IMR-90 (cell line): ENCODE measurements at places on chromosomes 11 and 22. TPM values are rescaled to one million over a fixed set of nuclear protein-coding genes. Genes with fewer than 3 reads are reported as not detected.

GRCh38 chr11:57546869-57547475 is 9.6 kb downstream of the SMTNL1 start:
- peak; percentile 72 for DNase-seq
- H3K4me1 ChIP-seq, result no peaks in the 10 kb centered on the region
- no peak overlapping the region for H3K27ac ChIP-seq
- peaks cover 22% of the 10 kb centered on the region for H3K36me3 ChIP-seq
- H3K4me3 ChIP-seq, result no peak overlapping the region
- peaks cover 11% of the 10 kb centered on the region for H3K27me3 ChIP-seq

Gene CEP126
- 0.72 and 1.1 TPM in 2 replicates for total RNA-seq

- no peak overlapping the region for H3K27ac ChIP-seq
- DNase-seq, result no peak
- no peaks in the 10 kb centered on the region; the same call in 1 of the 2 replicates for H3K4me1 ChIP-seq
- H3K36me3 ChIP-seq, result no peaks in the 10 kb centered on the region
- H3K4me3 ChIP-seq, result no peak overlapping the region
- H3K27me3 ChIP-seq, result peaks cover 86% of the 10 kb centered on the region
These were observed 4.0 kb upstream of the SCN4B start for GRCh38 chr11:118156531-118157185.

DNA sequence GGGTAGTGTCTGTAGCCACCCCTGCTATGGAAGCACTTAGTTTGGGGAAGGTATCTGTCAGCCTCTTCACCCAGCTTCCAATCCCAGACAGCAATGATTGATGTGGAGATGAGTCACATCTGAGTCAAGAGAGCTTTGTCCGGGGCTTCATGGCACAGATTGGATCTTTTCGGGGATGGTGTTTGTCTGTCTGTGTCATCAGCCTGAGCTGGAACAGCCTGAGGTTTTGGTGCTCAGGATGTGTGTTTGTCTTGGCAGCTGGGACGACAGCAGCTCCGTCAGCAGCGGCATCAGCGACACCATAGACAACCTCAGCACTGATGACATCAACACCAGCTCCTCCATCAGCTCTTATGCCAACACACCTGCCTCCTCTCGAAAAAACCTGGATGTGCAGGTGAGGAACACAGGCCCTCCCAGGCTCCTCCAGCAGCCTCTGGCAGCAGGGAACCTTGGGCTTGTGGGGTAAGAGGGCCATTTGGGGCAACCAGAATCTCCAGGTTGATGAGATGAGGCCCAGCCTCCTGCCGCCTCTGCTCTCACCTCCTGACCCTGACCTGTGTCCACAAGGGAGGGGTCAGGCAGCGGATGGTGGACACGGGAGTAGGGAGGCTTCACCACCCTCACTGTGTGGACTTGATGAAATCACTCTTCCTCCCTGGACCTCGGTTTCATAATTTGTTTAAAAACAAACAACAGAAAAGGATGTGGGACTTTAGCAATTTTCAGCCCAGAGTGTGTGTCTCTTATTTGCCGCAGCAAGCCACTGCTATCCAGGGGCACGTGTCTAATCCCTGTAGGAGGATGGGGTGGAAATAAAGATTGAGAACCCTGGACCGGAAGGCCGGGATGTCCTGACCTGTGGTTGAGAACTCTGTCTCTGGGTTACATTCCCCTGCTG is 124.3 kb downstream of the DBX1 start:
- peaks cover 24% of the 10 kb centered on the region for H3K4me1 ChIP-seq
- peaks cover 5% of the 10 kb centered on the region for H3K36me3 ChIP-seq
- H3K27ac ChIP-seq, result no peak overlapping the region
- peak; percentile 99 for DNase-seq
- H3K4me3 ChIP-seq, result no peak overlapping the region

GRCh38 chr11:72446929-72447769 is 12.8 kb upstream of the CLPB start:
- no peak overlapping the region for H3K27ac ChIP-seq
- no peak overlapping the region for H3K4me3 ChIP-seq
- DNase-seq, result peak; percentile 69
- H3K27me3 ChIP-seq, result peaks cover 27% of the 10 kb centered on the region
- no peaks in the 10 kb centered on the region for H3K36me3 ChIP-seq

DNA sequence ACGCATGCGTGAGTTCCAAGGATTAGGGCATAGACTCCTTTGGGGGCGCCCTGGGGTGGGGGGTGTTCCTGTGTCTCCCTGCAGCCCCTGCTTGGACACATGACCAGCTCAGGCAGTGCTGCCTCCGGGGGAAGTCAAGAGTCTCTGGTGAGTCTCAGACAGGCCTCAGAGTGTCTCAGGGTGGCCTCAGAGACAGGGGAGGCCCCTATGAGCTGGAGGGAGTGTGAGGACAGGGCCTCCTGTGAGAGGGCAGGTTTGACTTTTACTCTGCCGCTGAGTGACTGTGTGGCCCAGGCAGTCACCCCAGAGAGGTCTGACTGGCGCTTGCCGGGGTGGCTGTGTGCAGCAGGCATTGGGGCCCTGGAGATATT is 41.2 kb upstream of the KCNQ1OT1 start:
- H3K27me3 ChIP-seq, result no peaks in the 10 kb centered on the region; the same call in 1 of the 2 replicates
- DNase-seq, result no peak
- H3K36me3 ChIP-seq, result no peaks in the 10 kb centered on the region
- H3K4me3 ChIP-seq, result no peak overlapping the region
- peaks cover 19% of the 10 kb centered on the region for H3K4me1 ChIP-seq

GRCh38 chr11:60840470-60841430 is 1.2 kb upstream of the CCDC86 start:
- DNase-seq, result peak; percentile 94
- peaks cover 25% of the 10 kb centered on the region for H3K4me1 ChIP-seq
- H3K27ac ChIP-seq, result peak overlapping the region; percentile 64
- H3K4me3 ChIP-seq, result no peak overlapping the region
- peaks cover 2% of the 10 kb centered on the region for H3K36me3 ChIP-seq
- H3K27me3 ChIP-seq, result peaks cover 10% of the 10 kb centered on the region

Gene PTGDR2
- total RNA-seq, result under 0.01 TPM in 2 replicates

GRCh38 chr22:22431271-22432220 is 77.0 kb downstream of the ZNF280B start:
- DNase-seq, result peak; percentile 34
- H3K27me3 ChIP-seq, result peaks cover 11% of the 10 kb centered on the region
- H3K4me3 ChIP-seq, result no peak overlapping the region

Gene OR5P2
- total RNA-seq, result 0.28 TPM in 1 of 2 replicates, not detected in the other

GRCh38 chr11:44673688-44674087 is 53.1 kb upstream of the TSPAN18 start:
- no peaks in the 10 kb centered on the region for H3K36me3 ChIP-seq
- DNase-seq, result no peak
- H3K27me3 ChIP-seq, result peaks cover 18% of the 10 kb centered on the region
- no peak overlapping the region for H3K4me3 ChIP-seq
- no peaks in the 10 kb centered on the region for H3K4me1 ChIP-seq

Gene NNMT
- total RNA-seq, result 74.7 and 108 TPM in 2 replicates

Gene OR5W2
- not detected in 2 replicates for total RNA-seq

DNA sequence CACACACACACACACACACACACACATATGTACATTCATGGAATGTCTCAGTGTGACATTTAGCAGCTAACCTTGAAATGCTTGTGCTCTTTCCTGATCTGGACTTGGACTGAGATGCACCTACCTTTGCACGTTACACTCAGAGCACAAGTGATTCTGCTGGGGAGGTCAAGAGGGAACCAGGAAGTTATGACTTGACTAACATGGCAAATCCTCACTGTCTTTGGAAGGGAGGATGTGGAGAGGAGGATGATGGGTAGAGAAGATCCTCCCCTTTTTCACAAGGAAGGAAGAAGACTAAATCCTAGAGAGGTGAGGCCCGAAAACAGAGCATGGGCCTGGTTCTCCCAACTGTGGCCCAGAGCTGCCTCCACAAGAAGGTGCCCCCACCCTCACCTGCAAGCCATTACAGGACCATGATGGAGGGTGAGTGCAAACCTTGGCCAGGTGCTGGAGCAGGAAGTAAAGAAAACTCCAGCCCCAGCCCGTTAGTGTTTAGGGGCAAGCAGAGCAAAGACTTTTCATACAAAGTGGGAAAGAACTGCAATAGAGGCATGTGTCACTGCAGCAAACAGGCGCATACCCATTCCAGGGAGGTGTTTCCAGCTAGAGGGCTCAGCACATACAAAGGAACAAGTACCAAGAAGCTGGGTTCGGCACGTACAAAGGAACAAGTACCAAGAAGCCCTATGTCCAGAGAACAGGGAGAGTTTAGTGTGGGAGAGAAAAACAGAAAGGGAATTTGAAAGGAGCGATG is 26.4 kb downstream of the SCN4B start:
- no peaks in the 10 kb centered on the region for H3K4me1 ChIP-seq
- no peak overlapping the region for H3K4me3 ChIP-seq
- no peak for DNase-seq
- no peak overlapping the region for H3K27ac ChIP-seq
- no peaks in the 10 kb centered on the region for H3K36me3 ChIP-seq

GRCh38 chr11:46099963-46100316 is 21.3 kb downstream of the PHF21A start:
- H3K27me3 ChIP-seq, result no peaks in the 10 kb centered on the region
- H3K36me3 ChIP-seq, result no peaks in the 10 kb centered on the region
- peak; percentile 41 for DNase-seq
- H3K4me1 ChIP-seq, result no peaks in the 10 kb centered on the region; the same call in none of the 2 replicates
- H3K4me3 ChIP-seq, result peak overlapping the region; percentile 16; the same call in 1 of the 2 replicates

- H3K36me3 ChIP-seq, result no peaks in the 10 kb centered on the region
- H3K4me3 ChIP-seq, result no peak overlapping the region
- H3K27me3 ChIP-seq, result no peaks in the 10 kb centered on the region
- peaks cover 54% of the 10 kb centered on the region for H3K4me1 ChIP-seq
- DNase-seq, result peak; percentile 86
These were observed 4.2 kb upstream of the LIF start for GRCh38 chr22:30250661-30251267.

DNA sequence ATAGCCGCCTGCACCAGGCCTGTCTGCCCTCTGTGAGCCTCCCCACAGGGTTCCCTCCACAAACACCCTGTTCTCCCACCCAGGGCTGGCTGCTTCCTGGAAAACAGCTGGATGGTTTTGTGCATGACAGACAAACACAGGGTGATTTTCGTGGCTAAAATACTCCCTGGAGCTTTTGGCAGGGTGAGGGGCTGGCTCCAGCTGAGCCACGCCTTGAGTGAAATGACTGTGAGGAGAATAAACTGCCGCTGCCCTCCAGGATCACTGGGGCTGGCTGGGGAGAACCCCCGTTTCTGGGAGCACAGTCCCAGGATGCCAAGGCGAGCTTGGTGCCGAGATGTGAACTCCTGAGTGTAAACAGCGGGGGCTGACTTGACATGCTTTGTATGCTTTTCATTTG is 20.3 kb upstream of the PPP6R3 start:
- no peak overlapping the region for H3K4me3 ChIP-seq
- DNase-seq, result no peak
- no peaks in the 10 kb centered on the region for H3K27me3 ChIP-seq
